H4 (cell line): ENCODE measurements at places on chromosomes 2 and 18.
A peak's percentile ranks its signal among the peaks of the same experiment; 100 is the strongest.

DNA sequence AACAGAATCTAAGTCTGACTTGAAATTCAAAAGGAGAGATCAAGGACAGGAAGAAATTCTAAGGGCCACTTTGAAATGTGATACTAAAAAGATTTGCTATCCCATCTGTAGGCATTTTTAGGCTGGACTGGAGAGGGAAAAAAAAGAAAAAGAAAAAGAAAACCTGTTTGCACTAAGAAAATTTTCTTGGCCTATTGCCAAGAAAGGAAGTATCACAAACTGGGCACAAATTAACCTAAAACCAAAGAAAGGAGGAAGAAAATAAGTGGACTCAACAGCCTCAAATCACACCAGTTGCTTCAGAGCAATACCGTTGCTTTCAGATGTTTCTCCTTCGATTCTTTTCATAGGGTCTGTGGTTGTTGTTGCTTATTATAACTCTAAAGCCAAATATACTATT lies 287.9 kb upstream of the VRK2 start:
- no peak for DNase-seq

DNA sequence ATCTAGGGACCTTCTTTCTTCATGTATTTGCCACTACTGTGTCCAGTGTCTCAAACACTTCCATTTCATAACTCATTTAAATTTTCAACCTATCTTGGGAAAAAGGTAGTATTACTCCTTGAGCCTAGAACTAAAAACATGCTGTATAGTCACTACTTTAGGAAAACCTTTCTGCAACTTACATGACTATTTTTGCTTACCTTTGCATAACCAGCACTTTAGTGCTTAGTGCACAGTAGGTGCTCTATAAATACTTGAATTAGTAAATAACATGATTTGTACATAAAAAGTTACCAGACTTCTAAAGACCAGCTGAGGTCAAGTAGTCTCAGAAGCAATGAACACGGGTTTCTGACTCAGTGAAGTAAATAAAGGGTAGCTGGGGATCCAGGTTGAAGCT lies 62.5 kb upstream of the DTNB start:
- DNase-seq: no peak

DNA sequence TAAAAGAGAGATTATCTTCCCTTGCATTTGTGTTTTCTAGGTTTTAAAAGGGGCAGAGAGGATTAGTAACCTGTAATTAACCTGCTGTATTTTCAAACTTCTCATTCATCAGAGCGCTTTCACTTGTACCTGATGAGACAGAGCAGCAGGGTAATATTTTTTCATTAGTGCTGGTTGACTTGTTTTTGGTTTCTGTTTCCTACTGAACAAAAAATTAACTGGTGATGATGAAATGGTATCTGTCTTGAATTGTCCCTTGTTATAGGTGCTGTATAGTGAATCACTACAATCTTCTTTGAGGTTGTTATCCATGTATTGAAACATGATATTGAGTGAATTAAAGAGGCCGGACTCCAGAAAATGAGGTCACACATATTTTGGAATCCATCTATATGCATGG lies 37.9 kb downstream of the CDH20 start:
- no peak for DNase-seq

- DNase-seq: no peak
Measured at GRCh38 chr2:179886-180285, 83.9 kb downstream of the SH3YL1 start.

DNA sequence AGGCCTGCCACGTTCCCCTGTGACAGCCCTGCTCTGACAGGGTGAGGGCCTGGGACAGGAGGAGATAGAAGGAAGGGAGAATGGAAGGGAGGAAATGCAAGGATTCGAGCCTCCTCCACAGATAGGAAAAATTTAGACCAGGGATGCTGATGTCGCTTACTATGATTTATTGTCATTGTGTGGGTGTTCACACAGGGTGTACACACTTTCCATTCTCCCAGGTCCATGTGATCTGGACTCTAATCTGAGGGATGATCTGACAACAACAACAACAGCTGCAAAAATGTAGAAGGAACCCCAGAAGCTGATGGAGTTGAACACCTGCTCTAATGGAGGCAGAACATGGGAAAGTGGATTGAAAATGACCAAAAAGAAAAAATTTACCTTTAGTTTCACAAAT lies 231.7 kb upstream of the TNP1 start:
- no peak for DNase-seq

GRCh38 chr18:49521216-49521835 lies 34.3 kb upstream of the C18orf32 start:
- peak; percentile 8 for DNase-seq

DNA sequence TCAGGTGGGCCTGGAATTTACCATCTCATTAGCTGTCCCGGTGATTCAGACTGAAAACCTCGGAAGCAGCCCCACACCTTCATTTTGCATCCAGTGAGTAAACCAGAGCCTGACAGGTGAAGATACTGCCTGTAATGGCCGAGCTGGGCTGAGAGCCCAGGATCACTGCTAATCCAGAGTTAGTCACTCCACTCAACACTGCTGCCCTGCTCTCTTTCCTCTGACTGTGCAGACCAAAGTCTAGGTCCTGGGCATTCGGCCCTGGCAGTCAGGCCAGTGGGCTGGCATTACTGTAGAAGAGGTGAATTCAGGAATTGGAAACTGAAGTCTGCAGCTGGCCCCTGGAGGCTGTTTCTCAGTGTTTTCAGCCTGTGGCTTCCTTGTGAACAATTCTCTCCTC lies 44.3 kb downstream of the TMEM17 start:
- DNase-seq: no peak

DNA sequence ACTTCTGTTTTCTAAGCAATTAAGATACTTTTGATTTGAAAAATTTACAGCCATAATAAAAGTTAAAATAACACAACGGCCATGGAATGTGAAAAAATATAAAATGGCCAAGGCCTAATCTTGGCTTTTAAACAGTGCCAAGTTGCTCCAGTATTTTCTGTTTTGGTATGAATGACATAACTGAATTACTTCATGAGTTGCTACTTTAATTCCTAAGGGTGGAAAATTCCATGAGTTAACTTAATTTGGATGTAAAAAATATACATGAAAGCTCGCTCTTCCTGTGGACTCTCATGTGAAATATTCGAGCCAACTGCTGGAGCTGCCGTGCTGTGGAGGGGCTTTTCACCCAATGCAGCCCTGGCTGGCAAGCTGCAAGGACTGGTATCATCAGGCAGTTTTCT lies 286.0 kb upstream of the CCDC68 start:
- no peak for DNase-seq

- peak; percentile 47 for DNase-seq
Measured at GRCh38 chr2:177724398-177725287, 332.1 kb downstream of the AGPS start.

DNA sequence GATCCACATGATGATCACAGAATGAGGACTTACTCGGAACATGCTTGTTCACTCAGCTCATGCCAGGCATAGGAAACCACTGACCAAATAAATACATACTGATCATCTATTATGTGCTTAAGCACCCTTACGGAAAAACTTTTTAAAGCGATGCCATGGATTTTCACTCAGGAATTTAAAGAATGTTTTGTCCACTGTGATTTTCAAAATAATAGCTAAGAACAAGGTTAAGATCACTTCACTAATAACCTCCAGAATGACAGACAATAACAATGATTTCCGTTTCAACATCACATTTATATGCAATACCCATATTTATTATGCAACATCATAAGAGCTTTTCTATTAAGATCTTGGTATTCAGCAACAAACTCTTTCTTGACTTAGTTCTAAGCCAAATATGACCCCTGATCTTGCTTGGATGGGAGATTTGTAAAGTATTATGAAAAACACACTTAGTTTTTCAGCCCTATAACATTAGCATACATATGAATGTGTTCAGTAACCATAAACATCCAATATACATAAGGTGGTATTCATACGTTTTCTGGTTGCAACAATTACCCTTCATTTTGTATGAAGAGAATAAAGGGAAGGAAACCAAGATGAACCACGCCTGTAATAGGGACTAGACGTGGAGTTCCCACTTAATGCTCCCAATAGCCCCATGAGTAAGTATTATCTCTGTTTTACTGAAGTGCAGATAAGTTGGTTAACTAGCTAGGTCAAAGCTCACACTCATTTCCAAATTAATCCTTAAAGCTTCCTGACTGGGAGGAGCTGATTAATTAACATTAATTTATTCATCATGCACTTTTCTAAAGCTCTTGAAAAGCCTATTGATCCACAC lies 1.9 kb downstream of the CD302 start:
- no peak for DNase-seq

GRCh38 chr2:85854166-85854509 lies 34.7 kb downstream of the ST3GAL5 start:
- DNase-seq: no peak

DNA sequence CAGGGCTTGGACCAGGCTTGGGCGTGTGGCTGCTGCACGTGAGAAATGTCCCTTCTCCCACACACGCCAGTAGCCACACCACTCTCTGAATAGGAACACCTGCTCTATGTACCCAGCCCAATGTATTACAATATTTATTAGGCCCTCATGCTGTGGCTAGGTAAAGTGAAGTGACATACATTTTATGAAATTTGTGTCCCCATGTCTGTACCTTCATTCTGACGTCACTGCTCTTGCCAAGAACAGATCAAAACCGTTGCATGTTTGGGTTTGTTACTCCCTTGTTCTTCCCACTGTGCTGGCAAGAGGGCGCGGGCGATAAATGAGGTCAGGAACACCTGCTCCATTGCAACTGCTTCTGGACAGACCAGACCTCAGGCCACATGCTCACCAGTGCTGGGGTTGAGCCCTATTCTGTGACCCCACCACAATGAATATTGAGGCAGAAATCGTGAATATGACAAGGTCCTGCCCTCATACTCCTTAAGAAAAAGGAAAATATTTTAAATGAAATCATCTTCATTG lies 436.4 kb upstream of the SALL3 start:
- no peak for DNase-seq

DNA sequence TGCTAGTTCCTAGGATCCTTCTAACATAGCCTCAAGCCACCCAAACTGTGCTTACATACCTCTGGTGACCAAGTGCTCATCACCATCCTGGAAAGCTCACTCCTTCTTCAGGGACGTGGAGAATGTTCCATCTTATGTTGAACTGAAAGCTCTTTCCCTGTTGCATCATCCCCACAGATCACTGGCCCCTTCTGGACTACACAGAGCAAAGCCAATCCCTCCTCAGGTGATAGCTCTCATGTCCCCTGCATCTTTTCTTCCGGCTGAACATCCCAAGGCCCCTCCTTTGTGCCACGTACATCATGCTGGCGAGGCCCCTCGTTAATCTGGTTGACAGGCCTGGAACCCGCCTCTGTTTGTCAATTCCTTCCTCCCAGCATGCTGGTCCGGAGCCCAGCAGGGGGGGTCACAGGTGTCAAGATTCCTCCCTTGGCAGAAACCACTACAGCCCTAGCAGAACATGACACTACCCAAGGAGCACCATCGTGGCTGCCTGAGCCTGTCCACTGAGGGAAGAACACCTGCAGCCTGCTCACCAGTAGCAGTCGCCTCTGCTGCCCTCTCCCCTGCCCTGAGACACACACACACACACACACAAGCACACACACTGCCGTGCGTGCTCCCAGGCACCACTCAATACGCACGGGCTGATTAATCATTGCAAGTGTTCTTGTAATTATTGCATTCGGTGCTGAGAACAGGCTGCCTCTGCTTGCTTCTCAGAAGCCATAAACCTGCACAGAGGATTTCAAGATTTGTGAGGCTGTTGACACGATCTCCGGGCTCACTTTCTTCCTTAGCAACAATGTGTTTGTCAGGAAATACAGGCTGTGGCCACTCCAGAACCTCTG lies 6.3 kb upstream of the KCNK3 start:
- no peak for DNase-seq

- DNase-seq: no peak
Measured at GRCh38 chr18:50803592-50803991, 16.2 kb downstream of the MRO start.

DNA sequence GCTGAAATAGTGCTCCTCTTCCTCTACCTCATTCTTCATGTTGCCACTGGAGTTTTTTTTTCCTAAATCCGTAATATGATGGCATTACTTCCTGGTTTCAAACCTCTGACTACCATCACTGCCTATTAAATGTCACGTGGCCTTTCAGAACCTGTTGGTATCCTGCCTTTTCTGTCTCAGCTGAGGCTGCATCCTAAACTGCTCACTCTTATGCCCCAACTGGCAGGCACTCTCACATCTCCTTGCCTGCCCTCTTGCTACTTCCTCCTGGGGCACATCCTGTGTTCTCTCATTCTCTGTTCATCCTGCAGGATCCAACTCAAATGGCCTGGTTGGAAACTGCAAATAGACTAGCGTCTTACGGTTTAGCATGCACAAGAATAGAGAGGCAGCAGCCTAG lies 468.1 kb upstream of the FANCL start:
- DNase-seq: no peak
